Stimulated activated CD8-positive, alpha-beta memory T cell treated with anti-CD3 and anti-CD28 coated beads, Interleukin-15, amount 100 ng/mL, for 24 hours (primary cell): ENCODE measurements at places on chromosomes 5 and 9.
A peak's percentile ranks its signal among the peaks of the same experiment; 100 is the strongest.

GRCh38 chr9:20302197-20302596 lies 320.1 kb downstream of the MLLT3 start:
- DNase-seq: no peak

GRCh38 chr5:169796731-169797130 lies 159.7 kb downstream of the DOCK2 start:
- DNase-seq: no peak

DNA sequence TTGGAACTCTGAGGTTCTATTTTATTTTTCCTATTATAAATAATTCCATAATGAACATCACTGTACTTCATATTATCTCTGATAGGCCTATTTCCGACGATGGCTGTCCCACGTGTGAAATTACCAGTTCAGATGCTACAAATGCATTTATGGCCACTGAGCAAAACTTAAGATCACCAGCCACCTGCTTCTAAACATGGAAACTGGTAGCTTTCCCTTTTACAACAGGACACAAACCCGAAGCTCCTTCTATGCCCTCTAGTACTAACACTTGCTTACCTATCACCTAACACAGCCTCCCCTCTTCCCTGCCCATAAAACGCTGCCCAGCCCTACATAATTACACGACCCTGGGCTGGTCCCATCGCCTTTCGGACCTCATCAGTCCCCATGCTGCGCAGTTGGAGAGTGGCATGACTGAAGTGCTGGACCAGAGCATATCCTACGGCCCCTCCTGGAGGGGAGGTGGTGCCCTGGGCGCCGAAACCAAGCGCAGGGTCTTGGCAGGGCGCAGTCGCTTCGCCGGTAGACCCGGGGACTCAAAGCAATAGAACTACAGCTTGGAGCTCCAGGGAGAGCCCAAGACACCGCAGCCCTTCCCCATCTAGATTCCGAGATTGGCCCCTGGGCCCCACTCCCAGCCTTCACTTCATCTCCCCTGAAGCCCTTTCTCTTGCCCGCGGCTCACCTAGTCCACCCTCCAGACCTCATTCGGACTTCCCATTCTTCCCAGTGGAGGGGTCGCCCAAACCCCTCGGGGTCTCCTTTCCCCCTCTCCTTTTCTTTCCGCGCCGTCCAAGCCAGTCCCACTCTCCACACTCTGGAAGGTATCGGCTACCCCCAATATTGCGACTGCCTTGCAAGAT lies 1.0 kb upstream of the SAP30L start:
- no peak for DNase-seq

GRCh38 chr5:37661227-37661920 lies 178.5 kb downstream of the GDNF start:
- DNase-seq: no peak

GRCh38 chr9:9783711-9784110 lies 829.1 kb downstream of the PTPRD start:
- DNase-seq: no peak

GRCh38 chr5:134905246-134905996 lies 490 bp downstream of the PCBD2 start:
- DNase-seq: peak; percentile 51

- DNase-seq: peak; percentile 38
Measured at GRCh38 chr9:121686930-121687541, 35.6 kb downstream of the DAB2IP start.

GRCh38 chr5:102975045-102975444 lies 144.9 kb downstream of the GIN1 start:
- no peak for DNase-seq

DNA sequence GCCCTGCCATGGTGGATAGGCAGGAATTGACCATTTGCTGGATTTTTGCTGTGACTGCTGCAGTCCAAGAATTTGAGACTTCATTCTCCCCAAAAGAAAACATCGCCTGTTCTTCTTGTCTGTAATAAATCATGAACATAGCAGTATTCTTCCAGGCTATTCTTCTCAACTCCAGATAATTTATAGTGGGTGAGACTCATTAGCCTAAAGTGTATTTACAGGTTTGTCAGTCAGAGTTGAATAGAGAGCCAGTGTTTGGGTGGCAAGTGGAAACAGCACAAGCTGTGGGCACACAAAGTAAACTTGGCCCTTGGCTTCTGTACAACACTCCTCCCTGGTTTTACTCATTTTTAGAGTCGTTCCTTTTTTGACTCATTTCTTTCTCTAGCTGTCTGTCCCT lies 128.2 kb upstream of the VCAN start:
- DNase-seq: no peak

- no peak for DNase-seq
Measured at GRCh38 chr5:157779221-157779620, 35.7 kb downstream of the LSM11 start.

DNA sequence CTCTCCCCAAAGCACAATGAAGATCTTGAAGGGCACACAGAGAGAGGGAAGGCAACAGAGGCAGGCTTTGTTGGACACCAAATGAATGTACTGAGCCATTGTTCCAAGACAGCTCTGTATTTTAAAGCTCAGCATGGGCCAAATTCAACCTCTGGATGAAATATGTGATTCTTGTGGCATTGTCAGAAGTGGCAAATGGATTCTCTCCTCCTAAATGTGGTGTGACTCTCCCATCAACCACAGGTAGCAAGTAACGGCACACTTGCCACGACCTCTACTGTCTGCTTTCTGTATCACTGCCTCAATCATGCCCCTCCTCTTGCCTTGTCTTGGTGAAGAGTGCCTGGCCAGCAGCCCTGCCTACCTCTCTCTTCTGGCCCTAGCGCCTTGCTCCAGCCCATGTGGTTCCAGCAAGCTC lies 6.1 kb upstream of the MOB3B start:
- no peak for DNase-seq

DNA sequence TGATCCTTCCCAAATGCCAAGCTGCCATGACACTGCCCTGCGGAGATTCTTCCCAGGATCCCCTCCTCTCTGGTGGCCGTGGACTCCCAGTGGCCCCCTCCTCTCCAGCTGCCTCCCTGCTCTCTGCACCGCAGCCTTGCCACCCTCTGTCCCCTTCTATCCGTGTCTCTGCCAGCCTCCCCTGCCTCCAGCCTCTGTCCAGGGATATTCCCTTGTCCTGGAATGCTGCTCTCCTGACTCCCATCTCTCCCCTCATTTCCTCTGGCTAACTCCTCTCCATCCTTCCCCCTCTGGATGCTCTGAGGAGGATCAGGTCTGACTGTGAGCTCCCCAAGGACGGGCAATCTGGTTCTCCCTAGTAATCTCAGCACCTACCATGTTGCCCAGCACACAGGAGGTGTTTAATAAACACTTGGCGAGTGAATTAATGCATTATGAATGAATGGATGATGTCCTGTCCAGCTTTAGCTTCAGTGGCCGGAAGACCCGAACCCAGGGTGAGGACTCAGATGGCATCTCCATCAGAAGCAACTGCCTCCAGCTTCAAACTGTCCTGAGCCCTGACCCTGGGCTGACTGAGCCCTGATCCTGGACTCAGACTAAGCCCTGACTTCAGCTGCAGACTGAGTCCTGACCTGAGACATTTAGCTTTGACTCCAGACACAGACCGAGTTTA lies 7.5 kb upstream of the CRB2 start:
- DNase-seq: no peak

GRCh38 chr5:15664961-15665360 lies 165.0 kb downstream of the FBXL7 start:
- no peak for DNase-seq

DNA sequence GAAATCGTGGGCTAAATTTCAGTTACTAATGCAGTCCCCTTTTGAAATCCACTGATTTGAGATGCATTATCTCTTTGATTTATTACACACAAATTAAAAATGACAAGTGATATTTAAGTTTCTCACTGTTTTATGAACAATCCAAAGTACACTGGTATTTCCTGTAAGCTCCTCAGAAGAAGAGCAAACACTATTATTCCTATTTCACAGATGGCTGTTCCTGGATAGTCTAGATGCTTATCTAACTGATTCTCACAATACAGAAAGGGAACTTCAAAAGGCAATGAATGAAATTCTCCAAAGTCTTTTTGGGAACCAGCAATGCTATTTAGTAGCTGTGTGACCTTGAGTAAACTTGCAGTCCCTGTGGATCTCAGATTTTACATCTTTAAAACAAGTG lies 404.7 kb upstream of the DAB2 start:
- no peak for DNase-seq

- no peak for DNase-seq
Measured at GRCh38 chr5:150487199-150488061, 20.5 kb upstream of the NDST1 start.

DNA sequence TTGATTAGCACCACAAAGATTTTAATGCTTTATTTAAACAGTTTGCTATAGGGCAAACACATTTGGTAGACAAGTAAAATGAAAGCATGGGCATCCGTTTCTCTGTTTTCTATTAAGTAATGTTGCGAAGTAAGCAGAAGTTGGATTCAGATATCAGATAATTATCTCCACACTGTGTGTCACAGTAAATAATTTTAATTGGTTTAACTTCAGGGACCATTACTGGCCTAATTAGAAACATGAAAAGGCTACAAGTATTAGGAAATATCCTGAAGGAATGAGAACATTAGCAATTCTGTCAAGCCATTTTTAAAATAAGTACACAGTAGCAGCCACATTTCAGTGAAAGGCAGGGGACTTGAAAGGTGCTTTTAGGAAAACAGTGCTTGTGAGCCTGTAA lies 975.4 kb downstream of the NR2F1-AS1 start:
- DNase-seq: no peak

GRCh38 chr9:4517274-4517673 lies 27.0 kb downstream of the SLC1A1 start:
- DNase-seq: no peak

DNA sequence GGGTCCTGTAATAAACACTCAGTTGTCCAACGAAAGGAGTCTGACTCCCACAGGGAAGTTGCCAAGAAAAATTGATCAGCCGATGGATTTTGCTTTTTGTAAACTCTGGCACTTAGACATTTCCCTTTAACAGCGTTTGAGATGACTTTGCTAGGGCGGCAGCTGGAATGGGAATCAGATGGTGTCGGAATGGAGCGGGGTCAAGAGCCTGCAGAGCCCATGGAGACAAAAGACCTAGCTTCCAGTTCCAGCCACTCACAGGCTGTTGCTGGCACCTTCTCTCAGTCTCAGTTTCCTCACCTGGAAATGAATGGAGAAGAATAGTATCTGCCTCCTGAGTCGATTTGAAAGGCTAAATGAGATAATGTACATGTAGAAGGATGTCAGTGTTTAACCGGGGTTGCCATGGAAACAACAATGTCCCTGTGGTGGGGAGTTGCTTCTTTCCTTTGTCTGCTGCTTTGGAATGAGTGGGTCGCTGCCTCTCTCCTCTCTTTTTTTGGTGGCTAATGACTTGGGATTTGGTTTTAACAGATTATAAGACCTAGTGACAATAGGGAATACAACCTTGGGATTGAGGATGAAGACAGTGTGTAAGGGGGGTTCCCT lies 137.4 kb downstream of the GAS1 start:
- no peak for DNase-seq

- no peak for DNase-seq
Measured at GRCh38 chr5:108101130-108101529, 280.8 kb downstream of the FBXL17 start.

- DNase-seq: no peak
Measured at GRCh38 chr5:127976991-127977717, 106.4 kb upstream of the SLC12A2 start.

DNA sequence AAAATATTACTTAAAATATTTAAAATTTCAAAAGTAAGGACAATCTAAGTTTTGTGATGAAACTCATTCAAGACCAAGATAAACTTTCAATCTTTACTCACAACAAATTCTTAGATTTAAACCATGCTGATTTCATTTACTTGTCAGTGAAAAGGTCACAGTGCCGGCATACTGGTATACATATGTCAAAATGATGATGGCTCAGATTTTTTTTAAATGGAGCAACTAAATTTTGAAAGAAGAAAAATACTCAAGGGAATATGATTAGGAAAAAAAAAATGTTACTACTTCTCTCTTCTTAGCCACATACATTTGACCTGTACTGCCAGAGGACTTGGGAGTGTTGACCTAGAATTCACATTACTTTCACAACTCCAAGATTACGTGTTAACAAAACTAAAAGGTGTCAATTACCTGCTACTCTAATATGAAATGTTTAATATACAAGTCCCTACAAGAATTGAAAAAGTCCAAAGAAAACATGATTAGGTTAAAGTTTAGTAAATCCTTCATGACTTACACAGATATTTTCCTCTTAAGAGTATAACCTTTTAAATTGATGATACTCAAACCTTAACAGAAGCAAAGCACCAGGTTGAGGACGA lies 4.6 kb downstream of the EFNA5 start:
- DNase-seq: no peak

- no peak for DNase-seq
Measured at GRCh38 chr9:100689635-100690034, 111.8 kb downstream of the CAVIN4 start.

DNA sequence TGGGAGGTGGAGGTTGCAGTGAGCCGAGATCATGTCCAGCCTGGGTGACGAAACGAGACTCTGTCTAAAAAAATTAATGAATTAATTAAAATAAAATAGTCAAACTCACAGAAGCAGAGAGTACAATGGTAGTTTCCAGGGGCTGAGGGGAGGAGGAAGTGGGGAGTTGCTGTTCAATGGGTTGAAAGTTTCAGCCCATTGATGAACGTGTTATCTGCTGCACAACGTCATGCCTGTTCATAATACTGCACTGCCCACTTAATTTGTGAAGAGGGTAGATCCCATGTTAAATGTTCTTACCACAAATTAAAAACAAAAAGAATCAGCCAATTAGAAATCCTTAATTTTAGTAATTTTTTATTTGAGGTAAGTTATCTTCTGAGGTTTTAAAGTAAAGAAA lies 16.4 kb upstream of the RUFY1 start:
- no peak for DNase-seq

DNA sequence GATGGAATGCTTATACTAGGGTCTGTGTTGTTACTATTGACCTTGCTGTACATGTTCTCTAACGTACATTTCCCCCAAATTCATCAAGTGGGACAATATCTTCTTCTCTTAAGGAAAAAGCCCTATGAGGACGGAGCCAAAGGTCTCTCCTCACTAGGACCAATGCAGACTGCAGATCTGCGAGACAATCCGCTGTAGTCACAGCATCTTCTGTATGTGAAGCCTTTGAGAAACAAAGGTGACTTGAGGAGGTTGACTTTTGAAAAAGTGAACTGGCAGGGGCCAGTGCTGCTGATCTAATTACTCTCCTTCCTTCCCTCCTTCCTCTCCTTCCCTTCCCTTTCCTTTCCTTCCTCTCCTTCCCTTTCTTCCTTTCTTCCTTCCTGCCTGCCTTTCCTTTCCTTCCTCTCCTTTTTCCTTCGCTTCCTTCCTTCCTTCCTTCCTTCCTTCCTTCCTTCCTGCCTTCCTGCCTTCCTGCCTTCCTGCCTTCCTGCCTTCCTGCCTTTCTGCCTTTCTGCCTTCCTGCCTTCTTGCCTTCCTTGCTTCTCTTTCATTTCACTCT lies 71.1 kb upstream of the BASP1 start:
- no peak for DNase-seq
